ENCODE measurements at places on chromosomes 4 and X.

DNA sequence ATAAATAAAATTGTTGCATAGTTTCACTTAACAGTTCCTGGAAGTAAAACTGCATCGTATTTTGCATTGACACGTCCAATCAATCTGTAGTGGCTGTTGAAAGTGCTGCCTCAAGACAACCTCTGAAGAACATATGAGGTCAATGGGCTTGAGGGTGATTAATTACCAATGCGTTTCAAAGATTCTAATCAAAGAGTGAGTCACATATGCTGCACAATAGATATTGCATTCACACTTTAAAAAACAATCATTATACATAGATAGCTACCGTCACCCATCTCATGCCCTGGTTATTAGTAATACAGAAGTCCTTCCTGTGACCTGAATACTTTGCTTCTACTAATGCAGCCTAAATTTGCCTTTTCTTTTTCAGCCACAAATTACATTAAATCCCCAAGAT is 743.3 kb upstream of the SLIT2 start:
- no peak for DNase-seq

DNA sequence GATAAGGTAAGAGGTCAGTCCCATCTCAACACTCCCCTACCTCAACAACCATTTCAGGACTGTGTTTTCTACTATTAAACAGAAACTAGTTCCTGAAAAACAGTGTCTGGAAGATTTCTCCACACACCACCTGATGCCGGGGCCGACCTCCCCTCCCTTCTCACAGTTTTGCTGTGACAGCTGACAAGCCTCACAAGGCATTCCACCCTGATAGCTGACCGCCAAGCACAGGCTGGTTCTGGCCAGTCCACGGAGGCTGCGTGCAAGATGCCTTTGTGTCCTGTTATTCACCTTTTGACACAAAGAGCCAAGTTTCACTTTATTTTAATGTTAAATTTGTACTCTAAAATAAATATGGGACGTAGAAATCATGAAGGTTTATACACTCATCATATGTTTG is 758.6 kb downstream of the PDHA2 start:
- no peak for DNase-seq

GRCh38 chrX:40155589-40156469 is 58.1 kb upstream of the BCOR start:
- peak; percentile 21 for DNase-seq

DNA sequence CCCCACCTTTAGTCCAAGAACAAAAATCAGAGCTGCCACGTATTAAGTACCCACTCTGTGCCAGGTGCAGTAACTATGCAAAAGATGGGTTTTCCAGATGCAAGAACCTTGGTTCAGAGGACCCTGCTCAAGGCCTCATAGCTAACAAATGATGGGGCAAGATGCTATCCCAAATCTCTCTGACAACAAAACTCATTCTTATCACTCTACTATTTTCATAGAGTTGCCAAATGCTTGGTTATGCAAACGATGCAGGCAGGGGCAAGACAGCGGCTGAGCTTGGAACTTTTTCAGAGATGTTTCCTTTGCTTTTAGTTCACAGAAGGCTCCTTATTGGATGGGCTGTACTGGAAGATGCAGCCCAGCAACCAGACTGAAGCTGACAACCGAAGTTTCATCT is 30.5 kb downstream of the PKD2 start:
- DNase-seq = no peak

DNA sequence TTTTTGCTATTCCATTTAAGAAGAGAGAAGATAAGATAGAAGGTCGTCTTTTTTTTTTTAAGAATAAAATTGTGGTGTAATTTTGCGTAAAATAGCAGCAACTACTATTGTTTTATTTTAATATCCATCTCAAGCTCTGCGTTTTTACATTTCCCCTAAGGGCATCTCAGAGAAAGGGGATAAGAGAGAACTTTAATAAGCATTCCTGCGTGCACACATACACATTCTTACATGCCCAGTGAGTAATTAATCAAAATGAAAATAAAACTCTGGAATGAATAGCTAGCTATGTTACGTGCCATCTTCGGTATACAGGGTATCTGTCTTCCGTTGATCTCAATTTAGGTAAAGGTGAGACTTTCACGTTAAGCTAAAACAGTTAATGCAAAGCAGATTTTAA is 200.3 kb upstream of the TENM3 start:
- DNase-seq = no peak

GRCh38 chr4:149999485-150000074 is 78.7 kb upstream of the DCLK2 start:
- peak; percentile 37 for DNase-seq

- peak; percentile 20 for DNase-seq
Observed at GRCh38 chrX:75301060-75301459, 27.2 kb downstream of the UPRT start.

Data from MV-4-11 (cell line).